Activated CD4-positive, alpha-beta T cell treated with anti-CD3 and anti-CD28 coated beads for 1 hour (primary cell): ENCODE measurements at places on chromosomes 11 and 22.

- no peak for DNase-seq
Measured at GRCh38 chr11:132422722-132423121, 1052.3 kb downstream of the NTM start.

- no peak for DNase-seq
Measured at GRCh38 chr11:27205779-27206570, 157.0 kb downstream of the CCDC34 start.

- no peak for DNase-seq
Measured at GRCh38 chr11:118276422-118276821, 12.3 kb upstream of the MPZL2 start.

DNA sequence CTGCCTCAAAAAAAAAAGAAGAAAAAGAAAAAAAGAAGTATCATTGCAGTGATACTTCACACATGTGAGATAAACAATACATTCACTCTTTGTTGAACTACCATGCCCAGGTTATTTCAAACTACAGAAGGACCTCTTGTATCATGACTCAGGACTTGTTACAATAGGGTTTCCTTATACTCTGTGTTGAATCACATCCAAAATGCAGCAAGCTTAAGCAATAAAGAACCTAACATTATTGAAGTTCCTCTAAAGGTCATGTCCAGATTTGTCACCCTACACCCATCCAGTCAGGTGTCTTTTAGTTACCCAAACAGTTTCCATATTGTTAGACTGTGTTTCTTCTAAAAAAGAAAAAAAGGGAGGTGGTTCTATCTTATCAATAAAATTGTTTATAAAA, 26.9 kb upstream of the ALKBH3 start:
- DNase-seq = no peak

DNA sequence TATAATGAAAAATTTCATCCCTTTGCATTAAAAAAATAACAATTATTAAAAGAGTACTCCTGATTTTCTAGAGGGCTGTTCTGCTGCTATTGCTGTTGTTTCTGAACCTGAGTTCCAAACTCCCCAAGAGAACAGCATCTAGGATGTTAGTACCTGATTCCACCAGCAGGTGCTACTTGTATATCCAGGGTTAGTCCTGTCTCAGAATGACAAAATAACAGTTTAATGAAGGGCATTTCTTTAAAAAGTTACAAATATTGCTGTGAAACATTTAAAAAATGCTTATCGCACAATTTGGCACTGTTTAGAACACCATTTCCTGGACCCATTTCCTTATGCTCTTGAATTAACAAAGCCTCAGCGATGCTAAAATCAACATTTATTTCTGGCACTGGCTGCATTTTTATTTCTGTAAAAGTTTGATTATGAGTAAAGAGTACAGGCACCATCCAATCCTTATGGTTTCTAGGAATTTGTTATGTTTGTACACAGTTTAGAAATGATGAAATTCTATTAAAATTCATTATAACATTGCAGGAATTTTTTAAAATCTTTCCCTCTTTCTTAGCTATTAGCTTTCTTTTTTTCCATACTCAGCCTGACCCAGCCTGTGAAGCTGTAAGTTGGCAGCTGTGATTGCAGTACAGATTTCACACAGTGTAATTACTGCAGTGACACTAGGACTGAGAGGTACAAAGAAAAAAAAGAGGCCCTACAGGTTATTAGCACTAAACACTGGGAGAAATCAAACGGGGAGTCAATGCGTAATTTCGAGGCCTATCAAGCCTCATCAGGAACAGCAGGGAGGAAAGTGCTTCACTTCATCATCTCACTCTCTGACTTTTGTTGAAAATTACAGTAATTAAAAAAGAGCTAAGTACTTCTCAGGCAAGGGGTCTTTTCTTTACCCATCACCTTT, 208.8 kb downstream of the DCDC1 start:
- no peak for DNase-seq

- DNase-seq = no peak
Measured at GRCh38 chr11:748007-748359, 719 bp downstream of the TALDO1 start.

GRCh38 chr11:130694488-130695045, 221.7 kb downstream of the SNX19 start:
- DNase-seq = no peak

DNA sequence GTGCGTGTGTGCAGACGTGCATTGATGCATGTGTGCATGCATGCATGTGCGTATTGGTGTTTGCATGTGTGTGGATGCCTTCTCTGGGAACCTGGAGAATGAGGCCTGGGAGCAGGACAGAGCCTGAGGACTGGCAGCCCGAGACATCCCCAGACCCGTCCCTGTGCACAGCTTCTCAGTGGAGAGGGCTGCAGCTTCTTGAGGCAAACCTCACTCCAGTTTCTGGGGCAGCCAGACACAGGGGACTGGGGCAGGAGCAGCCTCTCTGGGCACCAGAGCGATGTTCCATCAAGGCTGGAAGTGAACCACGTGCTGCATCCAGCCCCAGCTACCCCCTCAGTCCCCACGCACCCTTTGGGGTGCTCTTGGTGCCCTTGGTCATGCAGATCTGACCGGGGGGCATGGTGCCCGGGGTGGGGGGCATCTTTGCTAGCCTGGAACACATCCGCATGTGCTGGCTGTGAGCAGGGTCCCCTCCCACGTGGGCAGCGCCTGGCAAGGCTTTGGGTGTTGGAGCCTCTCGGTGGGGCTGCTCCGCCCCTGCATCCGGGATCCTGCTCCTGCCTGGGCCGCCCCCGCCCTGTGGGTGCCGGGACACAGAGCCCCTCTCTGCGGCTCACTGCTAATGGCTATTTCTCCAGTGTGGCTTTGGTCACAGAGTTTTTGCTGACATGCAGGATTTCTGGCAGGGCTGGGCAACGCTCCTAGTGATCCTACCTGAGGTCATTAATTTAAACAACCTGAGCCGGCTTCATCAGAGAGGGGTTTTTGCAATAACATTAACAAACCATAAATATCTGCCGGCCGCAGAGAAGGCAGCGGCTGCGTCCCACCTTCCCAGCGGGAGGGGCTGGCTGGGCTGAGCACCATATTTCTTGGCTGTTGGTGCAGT, 434.7 kb downstream of the TBC1D22A start:
- DNase-seq = peak; percentile 3
